ENCODE measurements at places on chromosomes 7 and 10. TPM values are rescaled to one million over a fixed set of nuclear protein-coding genes. Genes with fewer than 3 reads are reported as not detected.

The OIT3 gene
- total RNA-seq, result under 0.01 TPM

The ZNF727 gene
- 0.38 TPM for total RNA-seq

The PCGF5 gene
- total RNA-seq, result 58.3 TPM

The SLC26A3 gene
- total RNA-seq, result not detected

The ABCB4 gene
- total RNA-seq, result 0.28 TPM

The SPAM1 gene
- not detected for total RNA-seq

The AGR3 gene
- total RNA-seq, result not detected

The FIGNL1 gene
- total RNA-seq, result 45.4 TPM
